ENCODE measurements at places on chromosomes 3 and 15.

DNA sequence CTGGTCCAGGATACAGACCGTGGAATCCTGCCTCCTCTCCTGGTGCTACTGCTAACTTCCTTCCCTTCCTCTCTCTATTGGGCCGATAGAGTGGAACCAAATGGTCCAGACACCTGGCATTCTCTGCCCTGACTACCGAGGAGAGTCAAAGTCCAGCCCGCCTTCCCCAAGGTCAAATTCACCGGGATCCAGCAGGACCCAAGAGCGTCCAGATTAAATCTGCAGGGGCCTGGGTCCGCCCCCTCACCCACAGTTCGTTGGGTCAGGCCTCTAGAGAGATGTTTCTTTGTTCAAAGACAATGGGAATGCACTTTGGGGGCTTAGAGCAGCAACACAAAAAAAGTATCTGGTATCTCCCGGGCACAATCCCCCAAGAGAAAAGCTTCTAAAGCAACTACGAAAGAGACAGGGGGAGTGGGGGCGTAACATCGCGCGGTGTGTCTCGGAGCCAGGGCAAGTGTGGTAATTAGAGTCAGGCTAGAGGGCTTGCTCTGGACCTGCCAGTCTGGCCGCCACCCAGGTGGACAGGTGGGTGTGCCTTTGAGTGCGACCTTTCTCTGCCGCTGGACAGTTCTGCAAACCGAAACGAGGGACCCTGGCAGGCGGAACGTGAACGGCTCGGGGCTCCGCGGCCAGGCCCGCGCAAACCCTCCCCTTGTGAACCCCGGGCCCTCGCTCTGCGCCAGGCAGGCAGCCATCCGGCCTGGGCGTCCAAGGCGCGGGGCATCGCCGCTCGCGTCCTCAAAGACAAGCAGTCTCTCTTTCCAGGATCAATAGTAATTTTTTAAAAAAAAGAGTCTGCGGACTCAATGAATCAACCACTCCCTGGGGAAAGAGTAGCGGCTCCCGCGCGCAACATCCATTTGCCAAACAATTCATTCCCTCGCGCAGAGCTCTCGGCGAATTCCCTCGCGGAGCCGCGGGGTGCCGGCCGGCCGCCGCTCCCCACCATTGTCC lies 806 bp downstream of the KLHL25 start:
- DNase-seq = peak; percentile 22

GRCh38 chr15:65379986-65380385 lies 2.2 kb upstream of the IGDCC3 start:
- no peak for DNase-seq

DNA sequence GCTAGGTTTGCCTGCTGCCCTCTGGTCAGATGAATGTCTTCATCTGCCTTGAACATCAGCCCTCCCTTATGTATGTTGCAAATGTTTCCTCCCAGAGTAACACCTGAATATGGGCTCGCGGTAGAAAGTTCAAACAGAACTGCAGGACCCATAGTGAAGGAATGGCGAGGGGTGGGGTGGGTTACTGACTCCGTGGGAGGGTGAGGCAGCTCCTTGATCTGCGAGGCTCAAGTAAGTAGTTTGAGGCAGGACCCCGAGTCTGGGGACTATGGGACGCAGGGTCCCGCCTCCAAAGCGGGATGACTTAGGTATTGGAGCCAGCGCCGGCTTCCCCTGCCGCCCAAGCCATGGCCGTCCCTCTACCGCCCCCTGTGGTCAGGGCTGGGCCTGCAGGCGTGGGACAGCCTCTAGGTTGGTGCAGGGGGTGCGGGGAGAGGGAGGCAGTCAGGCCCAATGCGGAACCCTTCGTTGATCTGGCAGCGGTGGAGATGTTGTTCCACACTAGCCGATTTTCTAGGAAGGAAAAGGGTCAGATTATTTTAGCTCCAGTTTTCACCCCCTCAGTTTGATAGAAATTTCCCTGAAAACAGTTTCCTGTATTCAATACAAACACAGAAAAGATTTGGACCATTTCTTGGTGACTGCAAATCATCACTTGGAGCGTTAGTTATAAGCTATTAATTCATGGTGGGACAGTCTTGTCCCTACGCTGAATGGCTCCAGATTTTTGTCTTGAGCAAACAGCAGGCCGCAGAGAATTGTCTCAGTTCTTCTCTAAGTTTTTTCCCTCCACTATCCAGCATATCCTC lies 72.3 kb downstream of the CORO2B start:
- no peak for DNase-seq

DNA sequence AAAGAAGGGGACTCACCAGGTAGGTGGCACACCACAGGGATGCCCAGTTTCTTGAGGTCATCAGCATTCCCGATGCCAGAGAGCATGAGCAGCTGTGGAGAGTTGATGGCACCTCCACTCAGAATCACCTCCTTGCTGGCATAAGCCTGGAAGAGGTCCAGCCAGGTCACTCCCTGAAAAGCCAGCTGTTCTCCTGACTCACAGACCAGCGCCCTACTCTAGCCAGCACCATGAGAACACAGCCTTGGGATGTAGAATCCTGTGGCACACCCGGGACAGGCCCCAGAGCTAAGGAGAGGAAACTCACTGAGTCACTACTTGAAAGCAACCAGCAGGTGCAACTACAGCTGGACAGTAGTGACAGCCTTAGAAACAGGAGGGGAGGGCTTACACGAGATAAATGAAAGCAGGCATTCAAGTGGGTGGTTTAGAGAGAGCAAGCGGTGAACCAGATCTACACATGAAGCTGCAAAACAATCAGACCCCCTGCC lies 24.5 kb downstream of the CHDH start:
- no peak for DNase-seq

DNA sequence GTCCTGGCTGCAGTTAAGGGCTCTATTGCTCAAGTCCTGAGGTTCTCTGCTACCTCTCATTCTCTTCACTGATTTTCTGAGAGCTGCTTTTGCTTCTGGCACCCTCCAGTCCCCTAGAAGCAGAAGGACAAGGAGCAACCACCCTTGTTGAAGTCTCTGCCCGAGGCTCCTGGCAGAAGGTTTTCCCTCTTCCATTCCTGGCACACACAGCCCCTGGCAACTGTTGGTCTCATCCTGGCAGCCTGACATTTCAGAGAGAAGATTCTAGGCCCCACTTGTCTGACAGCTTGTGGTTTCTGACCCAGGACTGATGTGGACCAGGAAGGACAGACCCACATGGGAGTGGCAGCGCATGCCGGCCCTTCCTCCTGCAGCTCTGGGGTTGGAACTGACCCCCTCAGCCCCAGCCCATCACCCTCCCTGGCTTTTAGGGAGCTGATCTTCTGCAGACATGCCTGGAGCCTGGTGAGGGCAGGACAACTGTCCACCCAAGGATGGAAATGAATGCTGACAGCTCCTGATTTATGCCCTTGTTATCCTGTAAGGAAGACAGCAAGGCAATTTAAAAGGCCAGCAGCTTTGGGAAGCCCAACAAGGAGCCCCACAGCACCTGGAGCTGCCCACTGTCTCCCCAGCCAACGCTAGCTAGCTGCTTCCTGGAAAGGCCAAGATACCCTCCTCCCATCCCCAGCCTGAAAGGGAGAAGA lies 13.0 kb upstream of the NTRK3 start:
- DNase-seq = no peak

DNA sequence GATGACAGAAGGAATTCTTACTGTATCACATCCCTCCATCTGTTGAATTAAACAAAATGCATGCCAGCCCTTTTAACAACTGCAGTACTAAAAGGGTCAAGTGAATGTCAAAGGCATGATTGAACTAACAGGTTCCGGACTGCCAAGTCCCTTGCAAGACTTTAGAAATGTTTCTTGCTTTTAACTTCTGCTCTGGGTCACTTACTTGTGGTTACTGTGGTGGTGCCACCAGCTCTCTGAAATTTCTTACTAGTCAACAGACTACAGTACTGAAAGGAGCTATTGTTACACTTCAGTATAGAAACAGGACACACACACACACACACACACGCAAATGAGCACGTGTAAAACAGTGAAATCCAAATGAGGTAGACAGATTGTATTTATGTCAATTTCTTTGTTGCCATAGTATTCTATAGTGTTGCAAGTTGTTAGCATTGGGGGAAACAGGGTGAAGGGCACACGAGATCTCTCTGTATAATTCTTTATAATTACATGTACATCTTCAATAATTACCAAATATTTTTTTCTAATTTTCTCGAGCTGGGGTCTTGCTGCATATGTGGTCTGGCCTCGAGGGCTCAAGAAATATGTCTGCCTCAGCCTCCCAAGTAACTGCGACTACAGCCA lies 79.9 kb upstream of the SLC25A26 start:
- no peak for DNase-seq

DNA sequence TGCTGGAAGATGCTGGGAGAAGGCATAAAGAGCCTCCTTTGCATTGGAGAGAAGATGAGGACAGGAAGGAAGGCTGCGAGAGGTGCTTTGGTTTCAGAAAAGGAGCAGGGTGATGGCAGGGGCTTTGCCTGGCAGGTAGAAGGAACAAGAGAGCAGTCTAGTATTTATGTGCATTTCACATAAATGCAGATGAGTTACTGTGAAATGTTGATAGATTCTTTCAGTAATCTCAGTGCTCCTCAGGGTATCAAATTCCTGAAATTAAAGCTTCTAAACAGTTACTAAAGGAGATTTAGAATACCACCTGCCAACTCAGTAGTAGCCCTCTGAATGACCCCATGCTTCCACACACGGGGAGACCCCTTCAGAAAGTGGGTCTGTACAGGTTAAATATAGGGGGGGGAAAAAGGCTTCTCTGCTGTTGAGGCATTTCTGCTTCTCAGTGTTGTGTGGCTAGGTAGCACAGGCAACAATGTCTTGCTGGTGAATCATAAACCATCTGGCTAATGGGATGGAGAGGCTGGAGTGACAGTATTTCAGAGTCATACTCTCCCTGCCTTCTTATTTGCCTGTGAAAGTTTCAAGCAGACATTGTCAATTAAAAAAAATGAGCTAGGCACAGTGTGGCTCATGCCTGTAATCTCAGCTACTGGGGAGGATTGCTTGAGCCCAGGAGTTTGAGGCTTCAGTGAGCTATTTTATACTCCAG lies 14.3 kb upstream of the FBXL22 start:
- no peak for DNase-seq
